ENCODE measurements at places on chromosomes 11 and 22. TPM values are rescaled to one million over a fixed set of nuclear protein-coding genes. Genes with fewer than 3 reads are reported as not detected.

Gene MUC6
- total RNA-seq = not detected

Gene CD3E
- not detected for total RNA-seq

Gene SYCE3
- total RNA-seq = 3.5 TPM

Gene C11orf16
- total RNA-seq = not detected

Gene OR52N4
- not detected for total RNA-seq

Gene ADM
- 159 TPM for total RNA-seq

Gene CEND1
- total RNA-seq = 0.49 TPM

Gene SLC22A6
- total RNA-seq = not detected
